ENCODE measurements at places on chromosomes 2 and 18. TPM values are rescaled to one million over a fixed set of nuclear protein-coding genes. Genes with fewer than 3 reads are reported as not detected.

- no peak for DNase-seq
- H3K4me3 ChIP-seq: no peak overlapping the region
- H3K36me3 ChIP-seq: no peaks in the 10 kb centered on the region
- no peaks in the 10 kb centered on the region for H3K27me3 ChIP-seq
Measured at GRCh38 chr2:124683536-124684428, 658.7 kb downstream of the CNTNAP5 start.

- H3K27me3 ChIP-seq: peaks cover 10% of the 10 kb centered on the region
- no peak overlapping the region for H3K4me3 ChIP-seq
- no peak for DNase-seq
Measured at GRCh38 chr18:5618047-5618688, 74.4 kb upstream of the EPB41L3 start.

- H3K4me3 ChIP-seq: no peak overlapping the region
- H3K36me3 ChIP-seq: peaks cover 7% of the 10 kb centered on the region
- H3K27ac ChIP-seq: no peak overlapping the region
- peaks cover 5% of the 10 kb centered on the region for H3K4me1 ChIP-seq
Measured at GRCh38 chr2:39622860-39623259, 42.9 kb upstream of the TMEM178A start.

LINC00305 gene
- total RNA-seq: not detected

GRCh38 chr18:75344161-75344560, 83.3 kb downstream of the SMIM21 start:
- no peak overlapping the region for H3K4me3 ChIP-seq
- no peak for DNase-seq
- no peak overlapping the region for H3K27ac ChIP-seq
- H3K27me3 ChIP-seq: peaks cover 25% of the 10 kb centered on the region

DNA sequence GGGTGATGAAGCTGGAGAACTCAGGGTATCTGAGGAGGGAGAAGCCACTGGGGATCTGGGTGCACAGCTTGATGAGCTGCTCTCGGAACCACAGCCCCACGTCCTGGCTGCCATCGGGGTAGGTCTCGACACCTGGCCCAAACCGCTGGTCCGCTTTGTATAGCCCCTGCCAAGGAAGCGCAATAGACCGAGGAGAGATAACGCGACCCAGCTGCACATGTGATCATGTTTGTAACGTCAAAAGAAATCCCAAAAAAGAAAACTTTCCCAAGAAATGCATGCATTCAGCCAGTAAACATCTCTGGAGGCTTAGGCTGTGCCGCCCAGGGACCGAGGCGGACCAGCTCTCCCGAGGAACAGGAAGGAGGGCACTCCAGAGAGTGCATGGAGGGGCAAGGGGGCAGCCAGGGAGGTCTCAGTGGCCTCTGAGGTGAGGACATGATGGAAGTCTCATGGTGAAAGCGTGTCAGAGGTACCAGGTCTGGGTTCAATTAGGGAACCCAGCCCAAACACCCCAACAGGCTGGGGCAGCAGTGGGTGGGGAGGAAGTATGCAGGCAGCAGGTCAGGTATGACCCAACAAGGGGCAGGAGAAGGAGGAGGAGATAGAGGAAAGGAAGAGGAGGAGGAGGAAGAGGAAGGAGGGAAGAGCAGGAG, 28.3 kb downstream of the ANKMY1 start:
- no peak for DNase-seq
- H3K36me3 ChIP-seq: peaks cover 3% of the 10 kb centered on the region
- H3K4me1 ChIP-seq: no peaks in the 10 kb centered on the region
- H3K27me3 ChIP-seq: no peaks in the 10 kb centered on the region
- no peak overlapping the region for H3K4me3 ChIP-seq
- no peak overlapping the region for H3K27ac ChIP-seq

MPPE1 gene
- total RNA-seq: 79.3 TPM
